ENCODE measurements at places on chromosomes 7 and 10.

GRCh38 chr10:117165538-117166417, 27.7 kb upstream of the VAX1 start:
- peak; percentile 51 for DNase-seq

DNA sequence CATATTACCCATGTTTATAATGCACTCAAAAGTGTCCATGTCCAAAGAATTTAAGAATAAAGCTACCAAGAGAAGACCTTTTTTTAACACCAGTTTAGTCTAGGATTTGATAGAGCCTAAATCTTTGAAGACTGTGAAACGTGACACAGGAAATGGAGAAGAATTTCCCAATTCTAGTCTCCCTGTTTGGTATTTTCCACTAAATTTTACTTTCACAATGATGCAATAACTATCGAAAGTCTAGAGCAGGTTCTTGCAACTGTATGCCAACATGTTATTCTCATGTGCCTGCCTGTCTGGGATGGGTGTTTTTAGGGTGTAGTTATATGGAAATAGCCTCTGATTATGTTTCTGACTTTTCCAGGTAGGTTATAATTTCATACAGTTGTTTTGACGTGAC, 6.9 kb upstream of the MXI1 start:
- no peak for DNase-seq

- no peak for DNase-seq
Observed at GRCh38 chr10:12499076-12499986, 150.0 kb downstream of the CAMK1D start.

DNA sequence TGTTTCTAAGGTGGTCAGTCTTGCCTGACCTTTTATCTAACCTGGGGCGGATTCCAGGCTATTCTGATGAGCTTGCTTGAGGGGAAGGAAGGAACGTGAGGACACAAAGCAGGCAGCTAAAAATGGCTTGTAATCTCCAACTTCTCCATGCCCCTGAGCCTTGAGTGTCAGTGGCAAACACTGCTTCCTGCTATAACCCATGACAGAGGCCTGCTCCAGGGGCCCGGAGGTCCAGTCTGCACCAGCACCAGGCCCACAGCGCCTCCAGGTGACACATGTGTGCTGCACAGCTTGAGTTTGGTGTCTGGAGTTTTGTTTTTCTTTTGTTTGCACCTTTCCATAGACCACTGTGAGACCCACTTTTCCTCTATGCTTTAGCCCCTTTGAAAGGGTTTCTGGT, 207.9 kb downstream of the PAXIP1 start:
- no peak for DNase-seq

GRCh38 chr7:92723205-92723604, 113.2 kb downstream of the CDK6 start:
- no peak for DNase-seq
